ENCODE measurements at places on chromosomes 6 and 20.

GRCh38 chr6:16270178-16270794 is 31.9 kb downstream of the GMPR start:
- no peak for DNase-seq

- DNase-seq = no peak
These were observed 26.6 kb upstream of the KLHL31 start for GRCh38 chr6:53692172-53692571.

GRCh38 chr20:47220161-47220582 is 136.3 kb downstream of the ZMYND8 start:
- DNase-seq = no peak

DNA sequence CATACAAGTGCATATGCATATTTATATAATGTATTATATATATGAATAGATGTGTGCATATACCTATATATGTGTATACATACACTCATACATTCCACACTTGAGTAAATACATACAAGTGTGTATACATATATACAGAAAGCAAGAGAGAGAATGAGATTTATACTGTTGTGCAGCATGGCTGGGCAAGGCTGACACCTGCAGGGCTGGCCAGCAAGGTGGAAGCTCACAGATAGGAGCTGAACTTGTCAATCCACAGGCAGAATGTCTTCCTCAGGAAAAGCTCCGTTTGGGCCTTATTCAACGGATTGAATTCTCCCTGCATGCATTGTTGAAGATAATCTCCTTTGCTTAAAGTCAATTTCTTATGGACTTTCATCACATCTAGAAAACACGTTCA is 256.7 kb downstream of the ZNF217 start:
- no peak for DNase-seq

DNA sequence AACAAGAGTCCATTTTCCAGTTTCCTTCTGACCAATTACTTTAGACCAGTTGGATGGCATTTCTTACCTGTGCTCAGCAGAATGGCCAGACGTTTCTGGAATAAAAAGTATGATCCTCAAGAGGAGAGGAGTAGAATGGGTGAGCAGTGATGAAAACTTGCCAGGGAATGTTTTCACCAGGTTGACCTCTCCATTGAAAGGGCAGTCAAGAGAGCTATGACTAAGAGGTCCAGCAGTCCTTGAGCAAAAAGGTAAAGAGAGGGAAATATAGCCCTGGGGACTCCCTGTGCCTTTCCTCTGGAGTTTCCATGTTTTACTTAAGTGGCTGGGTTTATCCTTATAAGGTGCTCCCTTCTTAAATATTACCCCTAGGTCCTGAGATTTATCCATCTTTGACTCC is 210.9 kb downstream of the TBX18 start:
- no peak for DNase-seq

GRCh38 chr20:41169791-41170351 is 32.5 kb downstream of the PLCG1 start:
- no peak for DNase-seq

DNA sequence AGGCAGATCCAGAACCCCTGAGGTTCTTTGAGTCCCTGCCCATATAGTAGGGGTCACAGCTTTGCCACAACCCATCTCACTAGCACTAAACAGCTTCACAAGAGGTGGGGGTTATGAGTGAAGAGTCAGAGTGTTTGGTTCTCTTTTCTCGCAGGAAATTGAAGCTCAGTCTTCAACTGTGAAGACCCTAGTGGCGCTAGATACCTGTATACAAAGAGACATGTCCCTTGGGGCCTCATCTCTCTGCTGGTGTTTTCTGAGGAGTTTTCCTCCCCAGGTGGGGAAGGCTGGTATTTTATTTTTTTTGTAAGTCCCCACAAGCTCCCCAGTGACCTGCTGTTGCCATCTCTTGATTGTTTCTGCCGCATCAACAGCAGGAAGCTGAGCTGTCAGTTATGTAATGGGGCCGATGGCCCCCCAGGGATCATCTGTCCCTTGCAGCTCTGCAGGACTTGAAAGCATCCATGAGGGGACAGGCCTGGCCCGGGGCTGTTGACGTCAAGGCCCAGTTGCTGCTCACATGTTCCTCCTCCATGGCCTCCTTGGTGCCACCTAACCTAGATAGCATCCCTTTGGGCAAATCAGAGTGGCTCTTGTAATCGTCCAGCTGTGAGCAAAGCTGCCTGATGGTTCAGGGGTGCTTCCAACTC is 23.1 kb downstream of the STK35 start:
- no peak for DNase-seq

- no peak for DNase-seq
These were observed at the start of gene GCM1 for GRCh38 chr6:53148684-53149083. GCM1 (minus strand) TSS chr6:53148841; CDS start chr6:53145632, 3,209 bp downstream.

GRCh38 chr6:25227854-25228253 is 51.3 kb upstream of the CARMIL1 start:
- no peak for DNase-seq

DNA sequence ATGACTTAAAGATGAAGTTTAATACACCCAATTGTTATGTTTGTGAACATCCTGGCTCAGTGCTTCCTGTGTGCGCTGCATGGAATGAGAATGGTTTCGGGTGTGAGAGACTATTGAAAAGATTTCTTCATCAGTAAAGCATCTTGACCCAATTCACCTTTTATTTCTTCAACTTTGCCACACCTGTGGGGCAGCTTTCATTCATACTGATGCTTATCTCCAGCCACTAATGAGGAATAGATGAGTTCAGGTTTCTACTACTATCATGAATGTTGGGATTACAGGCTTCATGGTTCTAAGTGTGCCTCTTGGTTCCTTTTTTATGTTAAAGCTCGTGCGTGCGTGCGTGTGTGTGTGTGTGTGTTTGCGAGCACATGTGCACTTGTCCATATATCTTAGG is 373.7 kb upstream of the SOX4 start:
- no peak for DNase-seq

GRCh38 chr6:147430811-147431210 is 77.7 kb upstream of the SAMD5 start:
- DNase-seq = no peak

- DNase-seq = no peak
These were observed 6.4 kb upstream of the GMNN start for GRCh38 chr6:24768361-24768760.

DNA sequence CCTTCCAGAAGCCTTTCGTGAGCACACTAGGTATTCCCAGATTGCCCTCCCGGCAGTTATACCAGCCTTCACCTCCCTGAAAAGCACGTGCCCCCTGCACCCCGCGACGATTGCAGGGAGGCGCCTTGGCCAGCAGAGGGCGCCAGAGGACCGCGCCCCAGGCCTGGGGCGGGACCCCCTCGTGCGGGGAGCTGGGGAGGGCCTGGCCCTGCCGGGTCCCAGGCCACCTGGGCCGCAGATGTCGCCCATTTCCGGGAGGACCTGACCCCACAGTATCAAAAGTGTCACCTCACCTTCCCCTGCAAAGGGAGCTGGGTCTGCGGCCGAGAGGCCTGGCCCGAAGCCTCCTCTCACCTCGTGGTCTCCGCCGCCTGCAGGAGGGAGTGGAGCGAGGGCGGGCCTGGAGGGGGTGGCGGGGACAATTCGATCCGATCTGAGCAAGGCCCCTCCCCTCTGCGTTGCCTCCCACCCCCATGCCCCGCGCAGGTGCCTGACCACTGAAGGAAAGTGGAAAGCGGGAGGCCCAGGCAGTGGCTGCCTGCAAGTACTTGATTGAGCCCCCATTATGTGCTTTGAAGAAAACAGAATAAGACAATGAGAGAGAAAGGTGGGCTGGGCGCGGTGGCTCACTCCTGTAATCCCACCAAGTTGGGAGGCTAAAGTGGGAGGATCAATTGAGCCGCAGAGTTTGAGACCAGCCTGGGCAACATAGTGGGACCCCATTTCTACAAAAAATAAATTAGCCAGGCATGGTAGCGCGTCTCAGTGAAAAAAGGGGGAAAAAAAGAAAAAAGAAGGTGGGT is 3.5 kb upstream of the SNAI1 start:
- DNase-seq = no peak

- no peak for DNase-seq
These were observed 23.1 kb upstream of the DNAAF9 start for GRCh38 chr20:3430376-3431069.

DNA sequence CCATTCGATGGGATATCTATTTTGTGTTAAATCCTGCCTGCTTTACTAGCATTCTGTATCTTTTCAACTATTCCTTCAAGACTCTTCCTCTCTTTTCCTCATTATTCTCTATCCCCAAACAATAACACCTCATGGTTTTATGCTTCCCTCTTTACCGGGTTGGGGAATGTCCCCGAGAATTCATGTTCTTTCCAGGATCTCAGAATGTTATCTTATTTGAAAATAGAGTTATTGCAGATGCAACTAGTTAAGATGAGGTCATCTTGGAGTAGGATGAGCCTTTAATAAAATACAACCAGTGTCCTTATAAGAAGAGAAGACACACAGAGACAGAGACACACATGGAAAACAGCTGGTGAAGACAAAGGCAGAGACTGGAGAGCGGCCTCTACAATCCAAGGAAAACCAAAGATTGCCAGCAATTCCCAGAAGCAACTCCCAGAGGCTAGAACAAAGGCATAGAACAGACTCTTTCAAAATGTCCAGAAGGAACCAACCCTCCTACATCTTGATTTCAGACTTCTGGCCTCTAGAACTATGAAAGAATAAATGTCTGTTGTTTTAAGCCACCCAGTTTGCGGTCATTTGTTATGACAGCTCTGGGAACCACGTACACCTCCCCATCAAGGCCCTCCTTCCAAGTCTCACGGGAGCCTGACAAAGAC is 126.8 kb upstream of the TNFAIP3 start:
- DNase-seq = no peak

DNA sequence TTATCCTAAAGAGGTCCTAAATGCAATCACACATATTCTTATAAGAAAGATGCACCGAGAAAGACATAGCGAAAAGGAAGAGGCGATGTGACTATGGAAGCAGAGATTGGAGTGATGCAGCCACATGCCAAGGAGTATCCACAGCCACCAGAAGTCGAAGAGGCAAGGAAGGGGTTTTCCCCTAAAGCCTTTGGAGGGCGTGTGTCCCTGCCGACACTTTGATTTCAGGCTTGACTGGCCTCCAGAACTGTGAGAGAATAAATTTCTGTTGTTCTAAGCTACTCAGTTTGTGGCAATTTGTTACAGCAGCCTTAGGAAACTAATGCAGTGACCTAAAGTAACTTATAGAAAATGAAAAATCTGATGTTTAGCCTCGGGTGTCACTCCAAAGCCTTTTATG is 179.5 kb upstream of the CITED2 start:
- DNase-seq = no peak

DNA sequence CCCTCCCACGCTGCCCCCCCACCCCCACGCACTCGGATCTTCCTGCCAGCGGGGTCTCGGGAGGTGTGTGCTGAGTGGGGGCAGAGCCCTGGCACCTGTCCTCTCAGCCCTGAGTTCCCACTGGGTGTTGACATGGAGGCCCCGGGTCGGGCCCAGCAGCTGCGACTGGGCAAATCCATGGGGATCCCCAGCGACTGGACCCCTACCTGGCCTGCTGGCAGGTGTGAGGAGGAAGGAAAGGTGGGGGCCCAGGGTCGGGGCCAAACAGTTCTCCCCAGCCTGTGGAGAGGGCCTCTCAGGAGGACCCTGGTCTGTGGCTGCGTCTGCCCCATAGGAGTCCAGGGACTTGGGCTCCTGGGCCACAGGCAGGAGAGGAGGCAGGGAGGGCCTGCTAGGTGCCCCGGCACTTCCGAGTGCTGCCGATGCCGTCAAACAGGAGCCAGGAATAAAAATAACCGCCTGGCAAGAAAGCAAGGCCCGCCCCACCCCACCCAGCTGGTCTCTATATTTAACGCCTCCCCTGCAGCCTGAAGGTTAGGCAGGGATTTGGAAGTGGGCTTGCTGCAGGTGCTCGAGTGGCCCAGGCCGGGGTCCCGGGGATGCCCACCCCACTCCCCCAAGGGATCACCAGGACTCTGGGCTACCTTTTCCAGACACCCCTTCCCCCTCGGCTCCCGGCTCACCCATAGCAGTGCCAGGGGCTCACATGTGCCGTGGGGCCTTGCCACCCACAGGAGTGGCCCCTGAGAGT is 1.4 kb upstream of the EEF1A2 start:
- no peak for DNase-seq

- peak; percentile 56 for DNase-seq
These were observed 43.4 kb upstream of the CDYL start for GRCh38 chr6:4732691-4733315.

- no peak for DNase-seq
These were observed 9.1 kb downstream of the VTA1 start for GRCh38 chr6:142155895-142156757.

- no peak for DNase-seq
These were observed 21.5 kb upstream of the PBOV1 start for GRCh38 chr6:138239774-138240173.

DNA sequence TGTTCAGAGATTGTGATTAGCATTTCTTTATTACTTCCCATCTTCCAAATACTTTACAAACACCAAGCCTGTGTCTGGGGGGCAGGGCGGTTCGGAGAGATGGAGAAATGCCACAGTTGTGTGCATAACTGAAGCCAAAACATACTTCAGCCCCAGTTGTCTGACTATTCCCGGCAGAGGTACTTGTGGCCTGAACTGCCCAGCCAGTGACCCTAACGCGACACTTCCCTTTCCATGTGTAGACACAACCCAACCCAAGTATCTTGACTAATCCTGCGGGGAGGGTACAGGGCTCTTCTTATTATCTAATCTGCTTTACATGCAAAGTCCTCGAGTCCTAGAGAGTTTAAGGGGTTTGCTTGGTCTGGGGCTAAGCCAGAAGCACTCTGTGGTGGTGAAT is 46.2 kb downstream of the ISM1 start:
- DNase-seq = no peak

GRCh38 chr6:73264446-73264845 is 1.4 kb upstream of the KHDC1 start:
- peak; percentile 54 for DNase-seq

DNA sequence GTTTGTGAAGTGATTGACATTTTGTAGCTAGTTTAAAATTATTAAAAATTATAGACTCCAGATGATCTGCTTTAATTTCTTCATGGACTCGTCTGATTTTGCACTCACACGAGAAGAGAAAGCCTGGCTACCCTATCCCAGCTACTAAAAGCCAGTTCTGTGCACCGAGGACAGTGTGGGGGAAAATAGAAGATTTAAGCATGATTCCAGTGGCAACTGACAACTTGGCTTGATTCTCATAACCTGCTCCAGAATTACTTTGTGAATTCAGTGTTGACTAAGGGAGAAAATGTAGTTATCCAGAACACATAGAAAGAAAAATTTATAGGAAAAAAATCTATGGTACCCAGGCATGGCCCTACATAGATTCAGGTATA is 88.7 kb downstream of the SNAP25 start:
- no peak for DNase-seq

Data from ureter (tissue), 1 donor.